ENCODE measurements at places on chromosomes 2 and 18.

- DNase-seq = no peak
Measured at GRCh38 chr18:34742891-34743341, 32.8 kb downstream of the DTNA start.

DNA sequence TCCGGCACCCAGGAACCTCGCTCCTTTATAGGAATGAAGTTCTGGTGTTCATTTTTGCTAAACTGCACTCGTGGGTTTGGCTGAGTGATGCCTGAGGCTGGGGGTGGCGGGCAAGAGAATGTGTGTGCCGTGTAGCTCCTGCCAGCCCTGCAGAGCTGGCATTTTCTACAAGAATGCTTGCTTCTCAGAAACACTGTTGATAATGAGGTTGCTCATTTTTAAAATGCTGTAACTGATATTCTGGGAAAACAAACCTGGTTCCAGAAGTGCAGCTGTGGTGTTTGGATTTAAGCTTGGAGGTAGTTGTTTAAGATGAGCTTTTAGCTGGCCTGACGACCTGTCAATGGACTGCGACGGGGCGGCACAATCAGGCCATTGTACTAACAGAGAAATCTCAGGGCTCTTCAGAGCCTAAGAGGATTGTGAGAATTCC lies 511.9 kb upstream of the TNP1 start:
- DNase-seq = no peak

DNA sequence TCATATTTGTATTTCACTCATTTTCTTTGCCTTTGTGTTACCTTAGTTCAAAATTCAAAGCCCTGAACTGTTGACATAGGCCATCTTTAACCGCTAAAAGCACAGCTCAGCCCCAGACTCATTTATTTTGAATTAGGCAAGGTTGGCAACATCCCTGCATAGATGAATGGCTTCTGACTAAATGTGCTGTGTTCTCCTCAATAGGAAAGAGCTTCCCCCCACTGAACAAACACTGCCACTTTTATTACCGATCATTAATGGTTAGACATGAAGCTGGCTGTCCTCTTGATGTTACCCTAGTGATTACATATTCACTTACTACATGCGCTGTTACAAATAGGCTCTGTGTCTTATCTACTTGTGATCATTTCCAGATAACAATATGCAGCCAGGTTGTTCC lies 170.7 kb downstream of the ADCYAP1 start:
- DNase-seq = no peak

DNA sequence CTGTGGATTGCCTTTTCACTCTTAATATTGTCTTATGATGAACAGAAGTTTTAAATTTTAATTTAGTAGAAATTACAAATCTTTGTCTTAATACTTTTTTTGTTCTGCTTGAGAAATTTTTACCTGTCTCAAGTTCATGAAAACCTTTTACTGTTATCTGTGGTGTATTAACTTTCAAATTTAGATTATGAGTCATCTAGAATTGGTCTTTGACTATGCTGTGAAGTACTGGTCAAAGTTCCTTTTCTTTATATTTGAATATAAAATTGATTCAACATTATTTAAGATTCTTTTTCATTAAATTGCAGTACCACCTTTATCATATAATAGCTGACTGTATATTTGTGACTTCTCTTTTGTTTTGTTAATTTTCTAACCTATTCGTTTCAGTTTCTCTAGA lies 1385.5 kb upstream of the ZEB2 start:
- no peak for DNase-seq

DNA sequence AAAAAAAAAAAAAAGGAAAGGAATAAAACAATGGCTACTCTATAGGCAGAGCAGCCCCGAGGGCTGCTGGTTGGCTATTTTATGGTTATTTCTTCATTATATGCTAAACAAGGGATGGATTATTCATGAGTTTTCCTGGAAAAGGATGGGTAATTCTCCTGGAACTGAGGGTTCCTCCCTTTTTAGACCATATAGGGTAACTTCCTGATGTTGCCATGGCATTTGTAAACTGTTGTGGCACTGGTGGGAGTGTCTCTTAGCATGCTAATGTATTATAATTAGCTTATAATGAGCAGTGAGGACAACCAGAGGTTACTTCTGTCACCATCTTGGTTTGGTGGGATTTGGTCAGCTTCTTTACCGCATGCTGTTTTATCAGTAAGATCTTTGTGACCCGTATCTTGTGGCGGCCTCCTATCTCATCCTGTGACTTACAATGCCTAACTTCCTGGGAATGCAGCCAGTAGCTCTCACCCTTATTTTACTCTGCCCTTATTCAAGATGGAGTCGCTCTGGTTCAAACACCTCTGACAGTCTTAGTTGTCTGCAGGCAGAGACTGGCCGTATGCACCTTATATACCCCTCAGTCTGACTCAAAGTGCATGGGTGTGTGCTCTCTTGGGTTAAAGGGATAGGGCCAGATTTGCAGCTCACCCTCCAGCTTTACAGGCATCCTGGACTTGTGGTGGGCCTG lies 57.7 kb downstream of the HAUS1 start:
- DNase-seq = no peak

DNA sequence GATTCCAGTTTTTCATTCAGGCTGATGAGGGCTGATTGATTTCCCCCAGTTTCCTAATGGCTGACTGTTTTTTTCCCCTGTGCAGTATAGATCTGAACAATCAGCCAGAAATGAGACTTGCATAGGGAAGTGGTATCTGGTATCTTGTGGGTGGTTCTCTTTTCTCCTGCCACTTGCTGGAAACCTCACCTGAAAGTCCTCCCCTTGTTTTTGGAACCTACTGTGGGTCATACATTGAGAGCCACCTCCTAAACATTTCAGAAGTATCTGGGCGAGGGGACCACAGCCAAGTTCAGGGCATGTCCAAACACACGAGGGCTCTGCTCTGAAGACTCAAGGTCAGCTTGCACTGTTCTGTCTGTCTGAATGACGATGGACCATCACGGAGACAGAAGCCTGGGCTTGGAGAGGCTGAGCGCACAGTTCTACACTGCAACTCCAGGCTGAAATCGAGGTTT lies 19.3 kb downstream of the ALPK2 start:
- no peak for DNase-seq

- DNase-seq = no peak
Measured at GRCh38 chr2:240207661-240208060, 67.2 kb upstream of the OTOS start.

GRCh38 chr2:45254025-45254424 lies 244.8 kb upstream of the SIX2 start:
- DNase-seq = no peak

GRCh38 chr18:76643996-76644395 lies 149.0 kb upstream of the ZNF516 start:
- DNase-seq = no peak

DNA sequence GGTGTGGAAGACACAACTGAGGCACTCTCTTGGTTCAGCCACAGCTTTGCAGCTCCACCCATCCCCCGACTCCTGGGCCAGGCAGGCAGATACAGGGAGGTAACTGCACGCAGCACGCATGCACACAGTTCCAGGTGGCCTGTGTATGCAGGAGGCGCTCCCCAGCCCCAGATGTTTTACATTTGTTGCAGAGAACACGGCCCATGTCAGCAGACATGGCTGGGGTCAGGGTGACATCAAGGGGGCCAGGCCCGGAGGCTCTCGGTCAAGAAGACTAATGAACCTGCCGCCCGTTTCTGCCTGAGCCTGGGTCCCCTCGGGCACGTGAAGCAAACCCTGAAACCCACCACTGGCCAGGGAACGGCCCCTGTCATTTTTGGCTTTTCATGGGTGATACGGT lies 57.3 kb downstream of the TWIST2 start:
- DNase-seq = no peak

Measured in iPS-NIHi11 (cell line).